Epithelial cell of alveolus of lung (primary cell): ENCODE measurements at places on chromosomes 3 and 15. TPM values are rescaled to one million over a fixed set of nuclear protein-coding genes. Genes with fewer than 3 reads are reported as not detected.

Gene PLS1
- 0.96 and 2.5 TPM in 2 replicates for total RNA-seq

Gene MUC13
- not detected in 2 replicates for total RNA-seq

Gene RASGRP1
- 0.52 TPM in 1 of 2 replicates, not detected in the other for total RNA-seq

Gene CRTAP
- 208 and 532 TPM in 2 replicates for total RNA-seq

Gene CD200
- total RNA-seq = 2.2 and 7.4 TPM in 2 replicates

Gene CLDN1
- total RNA-seq = 0.16 and 12.4 TPM in 2 replicates

Gene STAC
- total RNA-seq = 0.08 and 3.2 TPM in 2 replicates

Gene CTXN2
- total RNA-seq = not detected in 2 replicates

Gene TLR9
- total RNA-seq = not detected in 2 replicates

Gene IMPG2
- under 0.01 and 0.24 TPM in 2 replicates for total RNA-seq

Gene SLC12A1
- 0.13 TPM in 1 of 2 replicates, not detected in the other for total RNA-seq

Gene KBTBD12
- total RNA-seq = not detected in 2 replicates

Gene TICRR
- total RNA-seq = 4.5 and 6.3 TPM in 2 replicates

Gene LRRC31
- not detected in 2 replicates for total RNA-seq

Gene C3orf33
- total RNA-seq = 2.7 and 2.8 TPM in 2 replicates

Gene PML
- 54.7 and 74.0 TPM in 2 replicates for total RNA-seq
